ENCODE measurements at places on chromosomes 4 and X.

DNA sequence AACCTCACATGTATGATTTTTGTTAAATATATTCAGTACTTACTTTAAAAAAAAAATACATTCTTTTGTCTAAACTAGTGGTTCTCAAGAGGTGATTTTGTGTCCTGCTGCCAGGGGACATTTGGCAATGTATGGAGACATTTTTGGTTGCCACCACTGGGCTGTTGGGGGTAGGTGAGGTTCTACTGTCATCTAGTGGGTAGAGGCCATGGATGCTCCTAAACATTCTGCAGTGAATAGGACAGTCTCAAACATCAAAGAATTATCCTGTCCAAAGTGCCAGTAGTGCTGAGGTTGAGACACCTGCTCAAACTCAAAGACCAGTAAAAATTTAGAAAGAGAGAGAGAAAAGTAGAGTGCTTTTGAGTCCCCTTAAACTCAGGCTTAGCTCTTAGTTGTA, 32.9 kb upstream of the PGM2 start:
- no peak for DNase-seq

GRCh38 chr4:24924309-24924781, 11.5 kb upstream of the CCDC149 start:
- DNase-seq = no peak

GRCh38 chr4:142416121-142416520, 430.0 kb downstream of the INPP4B start:
- DNase-seq = no peak

DNA sequence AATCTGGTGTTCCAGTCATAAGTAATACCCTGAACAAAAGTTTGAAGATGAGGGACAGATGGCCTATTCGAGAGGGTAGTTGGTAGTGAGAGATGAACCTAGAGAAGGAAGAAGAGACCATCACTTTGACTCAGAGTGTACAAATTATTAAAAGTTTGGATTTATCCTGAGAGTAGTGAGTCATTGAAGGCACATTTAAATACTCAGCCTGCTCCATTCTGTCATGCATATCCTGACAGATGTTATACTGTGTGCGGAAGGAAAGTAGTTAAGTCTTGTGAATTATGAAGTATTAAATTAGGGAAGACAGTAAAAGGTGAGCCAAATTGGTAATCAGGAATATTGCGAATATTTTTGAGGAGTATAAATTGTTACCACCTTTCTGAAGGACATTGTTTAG, 93.1 kb downstream of the KLHL34 start:
- DNase-seq = no peak

DNA sequence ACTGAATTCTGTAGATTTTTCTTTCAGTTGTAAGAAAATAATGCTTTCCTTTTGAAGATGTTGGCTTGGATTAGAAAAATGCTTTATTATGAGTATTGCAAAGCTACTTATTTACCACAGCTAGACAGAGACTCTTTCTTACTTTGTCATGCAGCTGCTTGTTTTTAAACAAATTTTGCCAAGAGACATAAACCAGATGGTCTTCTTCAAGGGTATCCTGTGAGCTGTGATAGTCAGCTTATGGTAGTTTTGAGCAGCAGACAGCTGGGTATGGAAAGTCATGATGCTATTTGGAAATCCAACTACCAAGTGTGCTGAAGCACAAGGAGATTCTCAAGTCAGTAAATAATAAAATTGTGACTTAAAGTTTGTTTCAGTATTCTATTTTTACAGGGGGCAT, 941.5 kb downstream of the DMD start:
- DNase-seq = no peak

DNA sequence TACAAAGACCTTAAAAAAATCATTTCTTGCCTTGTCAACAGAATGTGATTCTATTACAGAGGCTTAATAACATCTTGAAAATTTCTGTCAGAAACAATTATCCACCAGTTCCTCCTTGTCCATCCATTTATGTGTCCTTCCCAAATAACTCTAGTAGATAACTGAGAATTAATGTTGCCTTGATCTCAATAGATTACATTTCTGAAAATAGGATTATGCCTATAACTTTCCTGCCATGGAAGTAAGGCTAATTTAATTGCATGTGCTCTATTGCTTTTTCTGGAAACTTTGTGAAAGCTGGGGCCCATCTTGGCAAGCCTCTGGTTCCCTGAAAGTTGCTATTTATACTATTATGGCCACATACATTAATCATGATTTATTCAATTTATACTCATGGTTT, 76.2 kb upstream of the UNC5C start:
- no peak for DNase-seq

- DNase-seq = no peak
These were observed 14.7 kb downstream of the RTL9 start for GRCh38 chrX:110373310-110373709.

DNA sequence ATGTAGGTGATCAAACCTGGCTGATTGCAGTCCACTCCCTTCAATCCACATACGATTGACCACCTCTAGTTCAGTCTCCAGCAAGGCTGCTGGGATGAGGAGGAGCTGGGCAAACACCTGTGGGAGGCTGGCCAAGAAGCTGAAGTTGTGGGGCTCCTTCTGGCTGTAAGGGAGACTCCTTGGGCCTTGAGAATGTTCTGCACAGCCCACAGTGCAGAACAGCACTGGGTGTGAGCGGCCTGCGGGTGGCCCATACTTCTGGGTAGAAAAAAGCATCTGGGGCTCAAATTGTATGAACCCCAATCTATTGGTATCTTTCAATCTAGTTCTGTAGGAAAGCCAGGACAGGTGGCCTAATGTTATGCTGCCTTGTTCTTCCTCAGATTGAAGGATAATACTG, 1608.8 kb upstream of the PCDH10 start:
- DNase-seq = no peak

DNA sequence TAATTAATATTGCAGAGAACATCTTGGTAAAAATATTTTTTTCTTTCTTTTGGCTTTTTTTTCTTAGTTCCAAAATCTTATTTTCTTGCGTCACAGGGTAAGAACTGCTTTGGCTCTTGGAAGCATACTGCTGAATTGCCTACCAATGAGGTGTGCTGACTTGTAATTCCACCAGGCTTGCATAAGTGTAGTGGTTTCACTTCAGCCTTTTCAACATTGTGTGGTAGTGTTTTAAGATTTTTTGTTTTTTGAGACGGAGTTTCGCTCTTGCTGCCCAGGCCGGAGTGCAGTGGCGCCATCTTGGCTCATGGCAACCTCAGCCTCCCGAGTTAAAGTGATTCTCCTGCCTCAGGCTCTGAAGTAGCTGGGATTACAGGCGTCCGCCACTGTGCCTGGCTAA, 42.4 kb downstream of the N4BP2 start:
- no peak for DNase-seq

Measured in T-helper 9 cell (primary cell).